ENCODE measurements at places on chromosomes 3 and 15. TPM values are rescaled to one million over a fixed set of nuclear protein-coding genes. Genes with fewer than 3 reads are reported as not detected.

Gene SPATA12
- total RNA-seq, result not detected

Gene REC114
- not detected for total RNA-seq

Gene SLC28A1
- not detected for total RNA-seq

Gene OIP5
- 1.1 TPM for total RNA-seq

Gene DCBLD2
- total RNA-seq, result 14.3 TPM

Gene SIN3A
- total RNA-seq, result 39.3 TPM

Gene GPR27
- not detected for total RNA-seq

Gene HDC
- not detected for total RNA-seq

Gene FGF7
- total RNA-seq, result 17.6 TPM

Gene ENTPD3
- 0.37 TPM for total RNA-seq

Gene ABHD6
- 5.2 TPM for total RNA-seq

Gene CBLB
- 72.2 TPM for total RNA-seq

Gene UACA
- 58.8 TPM for total RNA-seq

Gene SUSD5
- total RNA-seq, result 0.32 TPM

Gene PLXNB1
- total RNA-seq, result 345 TPM

Gene SLC12A1
- not detected for total RNA-seq

Gene NUP210
- 13.8 TPM for total RNA-seq

Gene AADAC
- 0.95 TPM for total RNA-seq

Gene GOLGA8S
- total RNA-seq, result not detected

Gene LYZL4
- not detected for total RNA-seq

Gene ACP3
- 3.4 TPM for total RNA-seq

Gene CPLX3
- total RNA-seq, result not detected

Gene USP13
- 2.0 TPM for total RNA-seq

Gene KBTBD8
- not detected for total RNA-seq

Gene PRSS50
- 0.14 TPM for total RNA-seq

Gene GHRL
- 0.55 TPM for total RNA-seq

Gene GPR149
- not detected for total RNA-seq

Gene HRH1
- total RNA-seq, result 9.7 TPM

Gene PAQR5
- 33.3 TPM for total RNA-seq

Gene ZNF774
- total RNA-seq, result 12.3 TPM

Gene TMEM207
- not detected for total RNA-seq

Gene WNT5A
- 5.1 TPM for total RNA-seq

Gene ACVR2B
- 9.7 TPM for total RNA-seq

Gene ABI3BP
- total RNA-seq, result 20.9 TPM

Gene SNRK
- 43.3 TPM for total RNA-seq

Gene IGF2BP2
- total RNA-seq, result 179 TPM

Gene MKRN3
- not detected for total RNA-seq

Gene SEMA7A
- 5.6 TPM for total RNA-seq

Gene VWA5B2
- total RNA-seq, result 5.0 TPM

Gene LRRC31
- total RNA-seq, result 42.2 TPM

Gene POLQ
- total RNA-seq, result 25.1 TPM

Gene SKOR1
- total RNA-seq, result 0.27 TPM

Gene RTP3
- not detected for total RNA-seq

Gene ZIC4
- total RNA-seq, result not detected

Gene CRYGS
- not detected for total RNA-seq

Gene UBP1
- total RNA-seq, result 94.8 TPM

Gene DNASE1L3
- total RNA-seq, result 1.9 TPM

Gene LRRC49
- total RNA-seq, result 2.2 TPM

Gene KCNH8
- total RNA-seq, result 0.55 TPM

Gene NTRK3
- 2.2 TPM for total RNA-seq

Gene IGSF11
- 0.95 TPM for total RNA-seq

Gene SLC25A38
- total RNA-seq, result 45.7 TPM

All from transverse colon (tissue), 4 donors.